Cortex of kidney (tissue), 1 donor: ENCODE measurements at places on chromosomes 4 and X.

- DNase-seq, result no peak
Measured at GRCh38 chr4:189265515-189265914, 675.2 kb upstream of the FRG1 start.

DNA sequence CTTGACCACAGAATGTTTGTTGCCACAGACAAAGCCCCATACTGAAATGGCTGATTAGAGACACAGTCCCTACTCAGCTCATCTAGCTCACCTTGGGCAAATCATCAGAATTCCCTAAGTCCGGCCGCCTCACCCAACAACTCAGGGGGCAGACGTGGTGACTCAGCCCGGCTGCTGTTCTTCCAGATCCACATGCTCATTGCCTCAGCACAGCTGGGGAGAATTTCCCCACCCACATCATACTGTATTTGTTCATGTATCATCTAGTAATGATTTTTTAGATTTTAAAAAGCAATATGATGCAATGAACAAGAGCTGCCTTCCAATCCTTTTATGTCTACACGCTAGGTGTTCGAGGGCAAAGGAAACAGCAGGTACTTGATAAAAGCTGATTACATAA lies 333.8 kb upstream of the TENM3 start:
- DNase-seq, result no peak

DNA sequence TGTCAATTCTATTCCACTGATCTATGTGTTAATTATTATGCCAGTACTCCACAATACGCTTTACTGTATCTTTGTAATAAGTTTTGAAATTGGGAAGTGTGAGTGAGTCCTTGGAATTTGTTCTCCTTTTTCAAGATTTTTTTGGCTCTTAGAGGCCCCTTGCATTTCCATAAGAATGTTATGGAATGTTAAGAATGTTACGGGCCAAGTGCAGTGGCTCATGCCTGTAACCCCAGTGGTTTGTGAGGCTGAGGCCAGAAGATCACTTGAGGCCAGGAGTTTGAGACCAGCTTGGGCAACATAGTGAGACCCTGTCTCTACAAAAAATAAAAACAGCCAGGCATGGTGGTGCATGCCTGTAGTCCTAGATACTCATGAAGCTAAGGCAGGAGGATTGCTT lies 167.6 kb upstream of the CXorf66 start:
- no peak for DNase-seq

DNA sequence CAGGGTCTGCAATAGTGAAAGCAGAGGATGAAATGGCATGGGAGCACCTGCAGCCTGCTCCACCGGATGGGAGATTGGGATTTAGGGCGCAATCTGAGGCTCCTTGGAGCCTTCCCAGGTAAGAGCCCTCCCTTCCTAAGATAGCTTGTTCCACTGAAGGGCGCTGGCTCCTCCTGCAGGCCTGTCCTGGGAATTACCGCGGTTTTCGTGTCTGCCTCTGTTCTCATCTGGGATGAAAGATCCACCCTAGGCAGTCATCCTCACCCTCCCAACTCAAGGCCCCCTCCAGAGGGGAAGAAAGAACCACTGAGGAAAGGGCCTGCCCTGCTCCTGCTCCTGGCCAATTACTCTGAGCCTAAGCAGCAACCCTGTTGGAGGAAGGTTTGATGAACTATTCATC lies 547.5 kb downstream of the SMARCA1 start:
- DNase-seq, result no peak

GRCh38 chrX:107168257-107168656 lies 38.0 kb downstream of the NUP62CL start:
- no peak for DNase-seq

DNA sequence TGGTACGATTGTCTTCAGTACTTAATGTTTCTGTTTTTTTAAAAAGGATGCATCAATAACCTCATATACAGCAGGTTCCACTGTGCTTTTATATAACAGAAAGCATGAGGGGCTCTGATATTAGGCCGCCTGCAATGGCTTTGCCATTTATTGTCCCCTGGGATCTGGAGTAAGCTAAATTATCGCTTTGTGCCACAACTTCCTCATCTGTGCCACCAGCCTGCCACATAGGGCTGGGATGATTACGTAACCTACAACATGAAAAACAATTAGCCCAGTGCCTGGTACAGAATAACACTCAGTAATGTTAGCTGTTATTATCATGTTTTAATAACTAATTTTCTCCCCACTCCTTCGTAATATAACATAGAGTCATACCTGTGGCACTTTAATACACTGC lies 65.5 kb upstream of the TRIM2 start:
- no peak for DNase-seq

GRCh38 chr4:157655096-157655809 lies 434.7 kb downstream of the GRIA2 start:
- no peak for DNase-seq

DNA sequence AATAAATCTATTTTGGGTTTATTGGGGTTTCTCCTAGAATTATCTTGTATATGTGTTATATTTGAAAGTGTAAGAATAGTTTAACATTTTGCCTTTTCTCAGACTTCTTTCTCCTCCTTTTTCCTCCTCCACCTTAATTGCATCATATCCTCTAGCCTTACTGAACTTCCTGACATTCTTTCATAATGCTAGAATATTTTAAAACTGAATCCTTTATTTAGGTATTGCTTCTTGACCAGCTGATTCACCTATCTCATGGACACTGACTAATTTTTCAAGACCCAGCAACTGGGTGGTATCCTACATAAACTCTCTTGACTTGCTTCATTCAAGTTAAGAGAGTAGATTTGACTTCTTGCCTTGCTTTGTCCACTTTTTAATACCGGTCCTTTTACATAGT lies 1508.9 kb downstream of the STIM2 start:
- DNase-seq, result no peak

GRCh38 chr4:15689540-15689939 lies 7.9 kb downstream of the FAM200B start:
- no peak for DNase-seq

GRCh38 chr4:25441519-25442117 lies 64.6 kb downstream of the ANAPC4 start:
- DNase-seq, result no peak

DNA sequence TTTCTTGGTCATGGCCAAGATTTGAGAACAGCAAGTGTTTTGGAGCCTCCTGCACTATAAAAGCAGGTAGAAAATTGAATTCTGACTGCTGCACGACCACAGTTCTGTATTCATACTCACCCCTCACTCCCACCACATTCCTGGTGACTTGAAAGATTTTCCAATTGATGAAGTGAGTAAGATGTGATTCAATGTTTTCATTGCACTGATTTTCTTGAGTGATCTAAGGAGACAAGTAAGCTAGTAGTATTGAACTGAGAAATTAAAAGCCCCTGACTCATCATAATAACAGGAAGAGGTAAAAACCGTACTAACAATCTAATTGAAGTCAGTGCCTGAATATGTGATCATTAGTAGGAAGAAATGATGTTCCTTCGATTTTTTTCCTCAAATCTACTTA lies 6.1 kb upstream of the SEC24D start:
- DNase-seq, result no peak

DNA sequence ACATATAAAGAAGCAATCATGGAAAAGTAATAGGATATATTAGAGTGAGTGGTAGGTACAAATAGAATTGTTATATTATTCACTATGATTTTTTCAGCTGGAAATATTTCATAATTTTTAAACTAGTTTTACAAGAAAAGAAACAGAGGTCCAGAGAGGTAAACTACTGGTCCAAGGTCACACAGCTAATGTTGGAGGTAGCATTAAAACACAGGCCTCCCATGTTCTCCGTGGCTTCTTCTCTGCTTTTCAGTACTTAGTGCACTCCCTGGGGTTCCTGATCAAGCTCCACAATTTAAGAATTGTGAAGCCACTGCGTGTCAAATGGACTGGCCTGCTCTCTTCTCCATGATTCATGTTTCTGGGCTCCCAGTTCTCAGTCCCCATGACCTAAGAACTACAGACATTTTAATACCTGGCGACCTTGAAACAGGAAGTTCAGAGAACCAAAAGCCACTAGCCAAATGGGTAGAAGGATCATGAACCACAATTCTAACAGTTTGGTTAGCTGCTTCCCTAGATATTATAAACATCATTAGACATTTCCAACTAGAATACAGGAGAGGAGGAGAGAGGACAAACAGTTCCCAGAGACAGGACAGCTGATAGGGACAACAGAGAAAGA lies 172.0 kb upstream of the KLF3 start:
- DNase-seq, result no peak

GRCh38 chr4:31246856-31247255 lies 526.7 kb downstream of the PCDH7 start:
- DNase-seq, result no peak

GRCh38 chrX:127879585-127879984 lies 172.6 kb downstream of the ACTRT1 start:
- no peak for DNase-seq

GRCh38 chr4:135917011-135917410 lies 1615.3 kb downstream of the PCDH18 start:
- DNase-seq, result no peak

GRCh38 chr4:175413561-175413960 lies 398.5 kb downstream of the GPM6A start:
- DNase-seq, result no peak

DNA sequence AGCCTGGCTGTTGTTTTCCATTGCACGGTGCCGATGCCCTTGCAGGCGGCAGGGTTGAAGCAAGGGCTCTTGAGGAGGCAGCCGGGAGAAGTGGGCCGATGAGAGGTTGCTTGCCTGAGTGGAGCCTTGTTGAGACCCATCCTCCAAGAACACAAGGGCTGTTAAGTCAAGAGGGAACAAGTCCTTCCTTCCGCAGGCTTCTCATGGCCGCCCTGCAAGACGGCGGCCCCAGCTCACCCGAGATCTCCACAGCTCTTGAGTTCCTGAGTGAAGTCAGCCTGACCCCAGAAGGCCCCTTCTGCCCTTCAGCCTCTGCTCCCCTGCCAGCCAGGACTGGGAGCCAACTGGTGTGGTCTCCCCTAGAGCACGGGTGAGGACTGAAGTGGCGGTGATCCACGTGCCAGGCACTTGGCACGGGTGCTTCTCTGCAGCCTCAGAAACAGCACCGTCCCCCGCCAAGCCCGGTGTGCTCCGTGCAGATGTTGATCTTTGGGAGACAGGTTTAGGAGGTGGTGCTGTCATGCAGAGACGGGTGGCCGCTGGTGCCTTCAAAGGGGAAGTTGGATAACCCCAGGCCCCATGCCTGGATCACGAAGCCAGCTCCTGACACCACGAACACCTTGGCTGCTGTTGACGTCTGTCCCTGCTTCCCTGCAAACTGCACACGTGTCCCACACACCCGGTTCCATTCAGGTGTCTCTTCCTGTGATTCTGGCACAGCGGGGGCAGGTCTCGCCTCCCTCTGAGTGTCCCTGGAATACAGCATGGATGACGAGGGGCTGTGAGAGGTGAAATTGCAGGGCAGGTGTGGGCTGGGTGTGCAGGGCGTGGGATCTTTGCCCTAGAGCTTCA lies 164.4 kb upstream of the PSAPL1 start:
- no peak for DNase-seq

GRCh38 chr4:8171984-8172924 lies 13.6 kb upstream of the ABLIM2 start:
- DNase-seq, result no peak

GRCh38 chr4:129603241-129603931 lies 507.4 kb downstream of the C4orf33 start:
- no peak for DNase-seq

GRCh38 chr4:127309369-127310102 lies 323.2 kb upstream of the INTU start:
- DNase-seq, result no peak

GRCh38 chrX:103538728-103539127 lies 19.4 kb upstream of the RAB40A start:
- DNase-seq, result no peak

DNA sequence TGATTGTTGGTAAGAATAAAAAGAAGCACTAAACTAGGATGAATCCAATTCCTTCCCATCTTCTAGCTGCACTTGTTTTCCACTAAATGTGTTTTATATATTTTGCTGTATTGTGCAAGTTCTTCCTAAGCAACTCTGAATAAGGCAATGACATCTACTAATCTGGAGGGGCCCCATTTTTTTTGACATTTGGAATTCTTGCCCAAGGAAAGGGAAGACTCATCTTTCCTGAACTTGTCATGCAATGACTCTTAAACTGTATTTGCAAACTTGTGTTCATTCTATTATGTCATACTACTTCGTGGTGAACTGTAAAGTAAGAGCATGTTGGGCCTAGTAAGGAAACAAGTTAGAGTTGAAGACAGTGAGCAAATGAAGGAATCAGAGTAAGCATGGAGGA lies 45.9 kb downstream of the FREM3 start:
- DNase-seq, result no peak

GRCh38 chr4:80072228-80072743 lies 743 bp downstream of the ANTXR2 start:
- no peak for DNase-seq

DNA sequence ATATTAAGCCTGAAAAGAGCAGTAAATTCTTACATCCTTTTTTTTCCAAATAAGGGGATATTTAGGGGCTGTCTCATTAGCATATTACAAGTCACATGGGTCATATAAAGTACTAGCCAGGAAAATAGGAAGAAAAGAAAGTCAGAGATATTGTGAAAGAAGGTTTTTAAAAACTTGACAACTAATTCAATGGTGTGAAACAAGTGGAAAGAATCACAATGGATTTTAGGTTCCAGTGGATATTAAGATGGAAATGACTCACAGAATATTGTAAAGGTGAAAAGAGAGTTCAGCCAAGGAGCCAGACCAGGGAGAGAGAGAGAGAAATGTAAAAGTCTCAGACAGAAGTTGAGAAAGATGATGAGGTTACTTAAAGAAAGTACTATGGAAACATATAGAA lies 297.2 kb downstream of the IQCM start:
- no peak for DNase-seq

DNA sequence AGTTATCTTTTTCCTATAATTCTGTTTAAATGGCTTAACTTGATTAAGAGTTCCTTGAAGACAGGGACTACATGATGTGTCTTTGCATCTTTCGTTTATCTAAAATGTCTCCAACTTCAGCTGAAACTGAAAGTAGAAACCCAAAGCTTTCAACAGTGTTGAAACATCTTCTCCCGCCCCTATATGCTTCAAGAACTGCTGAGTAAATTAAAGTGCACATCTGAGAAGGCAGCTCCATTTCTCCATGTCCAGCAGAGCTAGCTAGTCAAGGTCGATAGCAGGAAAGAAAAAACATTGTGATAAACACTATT lies 185.7 kb upstream of the TBL1X start:
- DNase-seq, result no peak

- no peak for DNase-seq
Measured at GRCh38 chrX:26138274-26138673, at the start of gene MAGEB18. Gene MAGEB18, plus strand, starts transcription at chrX:26138343. Its CDS starts 643 bp downstream, at chrX:26138986.

- DNase-seq, result no peak
Measured at GRCh38 chr4:140237616-140238350, 83.8 kb upstream of the MAML3 start.

GRCh38 chrX:55028040-55028439 lies 2.7 kb downstream of the ALAS2 start:
- DNase-seq, result no peak
